ENCODE measurements at places on chromosomes 5 and 9. TPM values are rescaled to one million over a fixed set of nuclear protein-coding genes. Genes with fewer than 3 reads are reported as not detected.

PCDHB14 gene
- 11.6 TPM for polyA plus RNA-seq

PITX1 gene
- polyA plus RNA-seq, result not detected

GRCh38 chr5:135600152-135600570, 21.4 kb upstream of the CXCL14 start:
- no peak for DNase-seq

SOHLH1 gene
- not detected for polyA plus RNA-seq

KIF24 gene
- 6.4 TPM for polyA plus RNA-seq

GRCh38 chr9:132789719-132790118, 88.4 kb downstream of the AK8 start:
- DNase-seq, result no peak

DNA sequence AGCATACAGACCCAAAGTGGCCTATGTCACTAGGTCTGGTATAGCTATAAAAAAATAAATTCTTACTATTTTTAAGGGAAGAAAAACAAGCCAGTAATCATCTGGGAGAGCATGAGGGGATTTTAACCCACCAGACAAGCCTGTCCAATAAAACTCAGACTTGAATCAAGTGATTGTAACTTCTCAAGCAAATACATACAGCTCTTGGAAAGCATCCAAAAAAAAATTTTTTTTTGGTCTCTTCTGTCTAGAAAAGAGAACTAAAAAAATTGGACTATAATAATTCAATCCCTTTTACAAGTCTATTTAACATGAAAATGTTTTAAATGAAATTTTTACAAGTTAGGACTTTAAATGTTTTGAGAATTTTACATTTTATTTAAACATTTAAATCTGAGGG, 61.7 kb downstream of the FBXL17 start:
- DNase-seq, result no peak

DNA sequence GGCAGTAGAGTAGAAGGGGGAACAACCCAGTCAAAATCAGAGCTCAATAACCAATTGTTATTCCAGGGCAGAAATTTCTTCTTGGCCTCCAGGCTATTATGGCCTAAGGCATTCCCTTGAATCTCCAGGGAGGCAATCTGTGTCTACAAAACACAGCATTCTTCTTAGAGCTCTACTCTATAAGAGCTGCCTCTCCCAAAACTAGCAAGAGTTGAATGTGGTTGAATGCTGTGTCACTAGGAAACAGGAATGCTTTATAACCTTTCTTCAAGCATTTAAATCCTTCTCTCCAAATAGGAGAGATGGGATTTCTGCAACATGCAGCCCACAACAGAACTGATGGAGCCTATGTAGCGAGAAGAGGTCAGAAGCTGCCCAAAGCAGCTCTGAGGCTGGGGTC, 97.1 kb upstream of the APC start:
- DNase-seq, result no peak

KLHL3 gene
- polyA plus RNA-seq, result 17.6 TPM

DNA sequence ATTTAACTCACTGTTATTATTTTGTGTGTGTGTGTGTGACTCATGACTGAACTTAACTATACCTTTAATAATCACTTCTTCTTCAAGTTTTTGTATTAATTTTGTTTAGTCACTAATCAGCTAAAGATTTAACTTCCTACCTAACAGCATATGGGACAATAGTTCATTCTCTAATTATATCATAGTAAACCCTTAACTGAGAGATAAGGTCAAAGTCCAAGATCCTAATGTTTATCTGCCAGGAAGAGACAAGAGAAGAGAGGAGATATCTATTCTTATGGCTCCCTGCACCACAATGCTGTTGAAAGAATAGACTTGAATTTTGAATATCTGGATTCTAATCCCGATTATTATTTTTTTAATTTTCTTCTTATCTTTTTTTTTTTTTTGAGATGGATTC, 28.1 kb downstream of the FREM1 start:
- DNase-seq, result no peak

Measured in renal cortex interstitium (tissue), 15 donors.